ENCODE measurements at places on chromosomes 1 and 21.
A peak's percentile ranks its signal among the peaks of the same experiment; 100 is the strongest.

DNA sequence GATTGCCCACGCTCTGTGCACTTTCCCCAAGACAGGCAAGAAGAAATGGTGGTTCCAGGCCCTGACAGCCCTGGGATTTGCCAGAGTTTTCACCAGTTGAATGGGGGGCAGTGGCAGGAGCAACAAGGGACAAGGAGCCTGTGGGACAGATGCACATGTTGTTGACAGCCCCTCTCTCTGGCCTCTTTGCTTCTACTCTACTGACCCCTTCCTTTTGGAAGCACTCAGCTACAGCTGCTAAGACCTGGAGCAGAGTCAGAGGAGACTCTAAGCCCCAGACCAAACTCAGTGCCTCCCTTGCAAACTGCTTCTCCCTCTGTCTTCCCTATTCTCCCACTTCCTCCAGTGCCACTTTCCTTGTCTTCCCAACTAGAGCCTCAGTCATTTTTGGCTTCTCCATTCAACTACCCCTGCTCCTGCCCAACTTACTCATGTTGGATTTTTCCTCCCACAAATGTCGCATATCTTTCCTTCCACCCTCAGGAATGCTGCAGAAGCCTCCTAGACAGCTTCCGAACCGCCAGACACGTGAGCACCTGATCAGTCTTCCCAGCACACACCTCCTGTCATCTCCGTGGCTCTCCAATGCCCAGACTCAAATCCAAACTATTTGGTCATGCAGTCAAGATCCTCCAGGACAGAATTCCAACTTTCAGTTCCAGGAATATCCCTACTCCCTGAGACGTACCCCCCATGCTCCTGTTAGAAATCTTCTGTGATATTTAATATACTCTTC lies 9.1 kb downstream of the INKA2 start:
- DNase-seq: no peak

DNA sequence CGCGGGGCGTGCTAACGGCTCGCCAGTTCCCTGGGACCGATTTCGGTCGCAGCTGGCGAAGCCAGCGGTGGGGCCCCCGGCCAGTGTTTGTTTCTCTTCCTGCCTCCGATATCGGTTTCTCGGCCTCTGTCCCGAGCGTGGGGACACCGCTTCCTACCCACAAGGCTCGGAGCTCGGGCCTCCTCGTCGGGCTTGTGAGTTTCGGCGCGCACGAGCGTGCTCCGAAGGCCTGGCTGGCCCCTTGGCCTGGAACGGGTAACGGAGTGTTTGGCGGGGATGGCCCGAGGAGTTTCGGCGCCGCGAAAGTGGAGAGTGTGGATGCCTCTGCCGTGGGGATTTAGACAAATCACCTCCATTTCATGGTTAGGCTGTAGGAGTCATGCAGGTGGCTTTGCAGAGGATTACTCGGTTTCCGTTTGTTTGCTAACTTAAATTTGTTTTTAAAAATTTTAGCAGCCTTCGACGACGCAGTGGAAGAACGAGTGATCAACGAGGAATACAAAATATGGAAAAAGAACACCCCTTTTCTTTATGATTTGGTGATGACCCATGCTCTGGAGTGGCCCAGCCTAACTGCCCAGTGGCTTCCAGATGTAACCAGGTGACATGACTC lies 559 bp downstream of the RBBP4 start:
- DNase-seq: no peak

DNA sequence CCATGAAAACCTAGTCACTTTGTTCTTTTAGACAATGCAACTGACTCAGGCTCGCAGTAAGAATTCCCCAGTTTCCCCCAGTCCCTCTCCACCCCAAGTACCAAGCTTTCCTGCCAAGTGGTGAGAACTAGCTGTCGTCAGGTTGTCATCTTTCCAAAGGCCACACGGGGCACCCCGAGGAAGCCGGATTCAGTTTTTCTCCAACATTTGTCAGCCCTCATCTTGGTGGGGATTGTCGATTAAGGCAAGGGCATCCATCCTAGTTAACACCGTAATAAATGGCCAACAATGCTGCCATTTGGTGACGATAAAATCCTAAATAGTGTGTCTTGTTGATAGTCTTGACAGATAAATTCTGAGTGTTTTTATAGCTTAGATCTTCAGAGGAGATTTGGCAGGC lies 55.9 kb upstream of the PROX1 start:
- no peak for DNase-seq

GRCh38 chr1:67760030-67760821 lies 73.0 kb downstream of the GNG12 start:
- DNase-seq: peak; percentile 16

- no peak for DNase-seq
Measured at GRCh38 chr1:199292896-199293295, 654.1 kb downstream of the PTPRC start.

DNA sequence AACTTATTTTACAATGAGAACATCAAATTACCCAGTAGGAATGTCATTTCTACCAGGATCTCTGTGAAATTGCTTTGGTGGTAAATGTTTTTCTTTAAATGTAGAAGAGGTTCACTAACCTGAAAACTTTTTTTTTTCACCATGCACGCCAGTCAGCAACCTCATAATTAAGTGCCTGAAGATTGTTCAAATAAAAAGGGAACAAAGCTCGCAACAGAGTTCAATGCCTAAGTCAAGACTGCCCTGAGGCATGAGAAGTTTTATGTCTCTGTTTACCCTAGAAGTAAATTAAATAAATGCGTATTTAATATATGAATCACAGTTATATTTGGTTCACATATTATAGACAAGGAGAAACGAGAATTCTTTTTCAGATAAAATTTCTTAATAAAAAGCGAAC lies 13.8 kb upstream of the SYDE2 start:
- DNase-seq: no peak

- DNase-seq: no peak
Measured at GRCh38 chr1:205044741-205045140, 1.7 kb downstream of the CNTN2 start.

DNA sequence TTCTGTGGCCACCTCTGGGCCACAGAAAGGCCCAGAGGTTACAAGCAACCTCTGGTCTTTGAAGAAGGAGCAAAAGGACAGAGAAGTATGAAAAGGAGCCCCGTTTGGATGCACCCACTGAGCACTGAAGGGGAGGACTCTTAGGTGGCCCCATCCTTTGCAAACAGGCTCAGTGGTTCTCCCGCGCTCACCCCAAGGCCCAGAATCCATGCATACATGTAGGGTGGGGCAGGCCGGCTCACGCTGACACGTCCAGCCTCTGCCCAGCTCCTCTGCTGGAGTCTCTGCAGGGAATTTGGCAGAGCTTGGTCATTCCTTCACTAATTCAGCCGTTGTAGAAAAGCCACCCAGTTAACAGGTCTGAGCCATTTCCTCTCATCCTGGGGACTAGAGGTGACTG lies 61.3 kb upstream of the AJAP1 start:
- DNase-seq: no peak

- no peak for DNase-seq
Measured at GRCh38 chr1:162596514-162597170, 35.1 kb downstream of the UAP1 start.

DNA sequence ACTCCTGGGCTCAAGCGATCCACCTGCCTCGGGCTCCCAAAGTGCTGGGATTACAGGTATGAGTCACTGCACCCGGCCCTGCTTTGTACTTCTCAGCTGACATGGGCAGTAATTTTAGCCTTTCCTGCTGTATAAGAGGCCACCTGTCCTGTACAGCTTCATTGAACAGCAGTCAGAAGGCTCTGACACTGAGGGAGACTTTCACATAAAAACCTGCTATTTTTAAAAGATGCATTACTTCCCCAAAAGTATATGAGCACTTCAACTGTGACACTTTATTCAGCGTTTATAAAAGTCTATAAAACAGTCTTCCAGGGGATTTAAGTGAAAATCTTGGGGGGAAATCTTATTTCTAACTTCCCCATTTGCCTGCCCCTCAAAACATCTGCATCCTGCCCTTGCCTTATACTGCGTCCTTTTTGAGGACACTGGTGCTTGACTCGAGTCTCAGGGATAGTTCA lies 17.6 kb downstream of the RNU5D-1 start:
- DNase-seq: no peak

DNA sequence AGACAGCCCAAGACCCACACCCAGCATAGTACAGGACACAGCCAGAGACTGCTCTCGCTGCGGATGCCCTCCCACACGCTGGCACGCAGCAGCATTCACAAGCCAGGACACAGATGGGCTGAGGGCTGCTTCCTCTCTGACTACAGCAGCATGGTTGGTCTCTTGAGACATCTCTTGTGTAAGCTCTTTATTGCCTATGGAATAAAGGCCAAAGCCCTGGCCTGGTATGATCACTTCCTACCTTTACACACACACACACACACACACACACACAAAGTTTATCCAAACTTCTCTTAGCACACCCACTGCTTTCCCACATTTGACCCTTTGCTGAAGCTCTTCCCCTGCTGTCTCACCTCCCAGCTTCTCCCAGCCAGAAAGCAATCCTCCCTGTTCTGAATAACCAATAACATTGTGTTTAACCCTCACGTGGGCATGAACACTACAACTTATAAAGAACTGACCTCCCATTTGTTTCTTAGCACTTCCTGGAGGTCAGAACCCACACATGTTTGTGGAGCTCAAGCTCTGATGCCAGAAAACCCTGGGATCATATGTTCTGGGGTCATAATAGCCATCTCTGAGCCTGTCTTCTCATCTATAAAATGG lies 1.2 kb upstream of the LUZP1 start:
- no peak for DNase-seq

DNA sequence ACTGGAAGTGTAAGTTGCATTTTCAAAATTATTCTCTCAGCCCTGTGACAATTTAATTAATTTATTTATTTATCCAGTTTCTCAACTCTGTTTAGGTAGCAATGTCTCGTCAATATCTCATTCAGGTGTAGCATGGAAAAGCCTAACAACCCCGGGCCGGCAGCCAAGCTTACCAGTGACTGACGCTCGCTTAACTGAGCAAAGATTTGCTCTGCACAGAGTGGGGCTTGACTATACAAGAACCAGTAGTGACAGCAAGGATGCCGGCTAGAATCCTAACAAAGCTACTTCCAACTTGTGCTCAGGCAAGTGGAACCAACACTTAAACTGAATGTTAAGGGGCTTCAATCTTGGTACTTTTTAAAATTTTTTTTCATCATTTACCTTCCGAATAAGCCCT lies 80.9 kb upstream of the ESRRG start:
- no peak for DNase-seq

- no peak for DNase-seq
Measured at GRCh38 chr1:20678599-20678998, 17.4 kb upstream of the DDOST start.

- DNase-seq: no peak
Measured at GRCh38 chr1:116255486-116256285, 117.4 kb upstream of the ATP1A1 start.

GRCh38 chr1:36570006-36570405 lies 87.3 kb upstream of the CSF3R start:
- no peak for DNase-seq

DNA sequence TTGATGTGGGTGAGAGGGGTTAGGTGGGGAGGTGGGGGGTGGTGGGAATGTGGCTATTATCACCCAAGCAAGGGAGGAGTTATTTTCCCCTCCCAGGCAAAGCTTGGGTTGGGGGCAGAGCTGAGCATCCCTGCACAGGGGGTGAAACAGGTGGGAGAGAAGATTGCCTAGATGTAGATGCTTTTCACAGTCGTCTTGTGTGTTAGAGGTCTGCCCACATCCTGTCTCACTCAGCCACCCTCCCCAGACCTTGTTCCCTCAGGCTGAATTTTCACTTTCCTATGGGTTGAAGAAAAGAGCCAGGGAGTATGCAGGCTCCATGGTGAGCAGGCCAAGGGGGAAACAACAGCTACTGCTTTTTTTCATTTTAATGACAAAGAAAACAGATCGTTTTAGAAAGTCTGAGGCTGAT lies 223.5 kb downstream of the KIF26B start:
- DNase-seq: no peak

DNA sequence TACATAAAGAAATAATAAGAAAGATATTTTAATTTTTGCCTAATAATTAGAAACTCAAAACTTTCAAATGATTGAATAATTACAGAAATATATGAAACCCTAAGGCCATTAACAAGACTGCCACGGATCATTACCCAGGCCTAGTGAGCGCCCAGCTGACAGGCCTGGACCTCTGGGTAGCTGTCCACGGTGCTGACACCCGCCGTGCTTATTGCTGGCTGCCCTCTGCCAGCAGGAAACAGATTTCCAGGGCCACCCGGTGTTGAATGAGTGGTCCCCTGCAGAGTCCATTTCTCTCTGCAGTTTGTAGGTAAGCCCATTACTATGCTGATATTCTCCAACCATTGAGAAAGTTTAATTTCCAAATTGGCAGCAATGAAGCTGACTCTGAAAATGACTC lies 254.4 kb upstream of the GJB5 start:
- no peak for DNase-seq

- no peak for DNase-seq
Measured at GRCh38 chr21:15850645-15851044, 120.9 kb downstream of the USP25 start.
